Esophagus squamous epithelium (tissue), 5 donors: ENCODE measurements at places on chromosomes 12 and 14. TPM values are rescaled to one million over a fixed set of nuclear protein-coding genes. Genes with fewer than 3 reads are reported as not detected.

- DNase-seq, result no peak
Measured at GRCh38 chr12:110908377-110909152, 11.8 kb downstream of the MYL2 start.

Gene SERPINA10
- total RNA-seq, result not detected

GRCh38 chr12:75635606-75636444 is 124.4 kb upstream of the KRR1 start:
- no peak for DNase-seq

Gene TBX5
- total RNA-seq, result 0.38 TPM

GRCh38 chr12:103810111-103810510 is 30.9 kb downstream of the NT5DC3 start:
- DNase-seq, result no peak

DNA sequence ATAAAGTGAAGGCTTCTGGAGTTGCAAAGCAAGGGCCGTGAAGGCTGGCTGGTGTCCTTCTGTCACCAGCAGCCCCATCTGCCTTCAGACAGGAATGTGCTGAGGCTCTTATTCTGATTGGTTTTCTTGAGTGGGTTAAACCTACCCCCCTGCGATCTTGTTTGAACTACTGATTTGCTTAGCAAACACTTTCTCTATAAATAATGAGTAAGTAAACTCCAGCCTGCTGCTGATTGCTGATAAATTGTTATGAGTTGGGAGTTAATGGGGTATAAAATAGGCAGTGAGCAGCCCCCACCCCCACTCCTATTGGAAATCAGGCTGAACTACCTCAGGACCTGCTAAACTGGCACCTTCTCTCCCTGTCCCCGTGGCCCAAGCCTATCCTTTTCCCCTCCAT is 146.1 kb upstream of the NOS1 start:
- no peak for DNase-seq

Gene TCTN1
- total RNA-seq, result 6.1 TPM

Gene PPM1H
- total RNA-seq, result 0.76 TPM

- no peak for DNase-seq
Measured at GRCh38 chr12:32140877-32141276, 34.2 kb downstream of the BICD1 start.

Gene IL22
- not detected for total RNA-seq

DNA sequence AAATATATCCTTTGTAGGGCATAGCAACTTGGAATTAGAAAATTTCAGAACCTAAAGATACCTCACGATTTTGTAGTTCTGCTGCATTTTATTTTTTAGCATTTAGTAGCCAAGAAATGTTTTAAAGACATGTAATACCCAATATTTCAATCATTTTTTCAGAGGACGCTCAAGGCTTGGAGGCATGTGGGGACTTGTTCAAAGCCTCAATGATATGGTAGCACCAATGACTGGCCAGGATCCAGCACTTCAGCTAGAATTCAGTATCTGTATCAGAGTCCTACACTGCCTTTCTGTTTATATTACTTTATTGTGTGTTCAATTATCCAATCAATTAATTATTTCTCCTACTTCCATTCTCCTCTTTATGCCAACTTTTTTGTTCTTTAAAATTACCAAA is 154.8 kb upstream of the NEDD1 start:
- no peak for DNase-seq

Gene KRT79
- 1.8 TPM for total RNA-seq

DNA sequence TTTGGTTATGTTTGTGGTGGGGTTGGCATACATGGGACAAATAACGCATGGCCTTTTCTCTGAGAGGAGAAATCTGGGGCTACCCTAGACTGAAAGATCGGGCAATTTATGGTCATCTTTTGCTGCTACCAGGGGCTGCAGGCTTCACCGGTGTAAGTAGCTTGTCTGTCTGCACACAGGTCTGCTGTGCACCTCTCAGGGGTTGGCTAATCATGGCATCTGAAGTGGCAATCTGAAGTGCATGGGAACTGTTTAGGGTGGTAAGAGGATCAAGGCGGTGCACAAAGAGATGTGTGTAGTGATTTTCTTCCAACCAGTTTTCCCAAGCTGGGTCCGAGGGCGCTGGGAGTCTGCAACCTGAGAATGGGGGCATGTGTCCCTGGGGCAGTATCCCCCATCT is 141.3 kb downstream of the EMP1 start:
- no peak for DNase-seq

Gene MGAT4C
- not detected for total RNA-seq

DNA sequence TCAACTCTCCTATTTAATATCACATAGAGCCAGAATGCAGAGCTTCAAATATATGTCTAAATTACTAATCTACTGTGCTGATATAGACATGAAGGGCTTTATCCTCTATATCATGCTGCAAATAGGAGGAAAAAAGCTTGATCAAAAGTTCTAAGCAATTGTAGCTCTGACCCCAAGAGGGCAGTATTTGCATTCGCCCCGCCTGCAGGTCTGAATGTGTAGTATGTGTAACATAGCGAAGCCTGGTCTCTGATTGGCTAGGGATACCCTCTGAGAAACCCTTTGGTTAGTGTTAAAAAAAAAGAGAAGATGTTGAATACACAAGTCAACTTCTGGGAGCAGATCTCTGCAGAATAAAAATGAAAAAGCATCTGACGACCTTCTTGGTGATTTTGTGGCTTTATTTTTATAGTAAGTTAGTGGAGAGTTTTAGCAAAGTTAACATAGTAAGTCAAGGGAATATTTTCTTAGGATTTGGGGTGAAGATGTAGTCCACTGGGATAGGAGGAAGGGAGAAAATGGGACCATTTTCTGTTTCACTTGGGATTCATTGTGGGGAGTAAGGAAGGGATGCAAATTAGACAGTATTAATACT is 151.6 kb upstream of the OR4E1 start:
- no peak for DNase-seq

Gene CCDC184
- total RNA-seq, result 0.95 TPM

Gene THTPA
- total RNA-seq, result 8.1 TPM

DNA sequence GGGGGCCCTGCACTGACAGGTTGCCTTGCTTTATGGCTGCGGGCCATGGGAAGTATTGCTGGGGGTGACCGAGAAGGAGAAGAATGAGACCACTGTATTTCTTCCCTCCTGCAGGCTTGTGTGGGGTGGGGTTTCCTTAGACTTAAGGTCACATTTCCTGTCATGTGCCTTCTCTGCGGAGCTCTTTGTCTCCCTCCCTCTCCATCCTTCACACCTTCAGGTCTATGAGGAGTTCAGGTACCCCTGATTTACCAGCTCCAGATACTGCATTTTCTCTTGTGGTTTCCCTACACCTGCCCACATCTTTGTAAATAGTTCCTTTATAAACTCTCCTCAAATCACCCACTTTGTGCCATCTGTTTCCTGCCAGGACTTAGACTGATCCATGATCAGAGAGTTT is 3.6 kb downstream of the FNTB start:
- no peak for DNase-seq

GRCh38 chr12:102408487-102409297 is 71.7 kb downstream of the IGF1 start:
- no peak for DNase-seq

DNA sequence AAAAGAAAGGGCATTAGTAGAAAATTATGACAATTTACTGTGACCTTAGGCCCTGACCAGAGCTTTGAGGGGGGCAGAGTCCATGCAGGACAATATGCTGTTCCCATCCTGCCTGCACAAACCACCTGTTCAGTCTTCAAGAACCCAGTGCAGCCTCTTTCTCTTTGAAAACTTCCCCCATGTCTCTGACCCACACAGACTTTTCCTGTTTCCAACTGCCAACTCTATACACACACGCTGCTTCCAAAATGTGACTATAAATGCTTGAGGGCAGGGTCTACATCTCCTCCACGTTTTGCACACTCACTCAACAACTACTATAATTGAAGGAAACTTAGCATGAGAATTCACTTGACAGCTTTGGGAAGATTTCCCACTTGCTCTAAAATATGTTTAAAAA is 36.6 kb upstream of the SYCP3 start:
- DNase-seq, result no peak

Gene ARHGAP9
- 4.6 TPM for total RNA-seq

DNA sequence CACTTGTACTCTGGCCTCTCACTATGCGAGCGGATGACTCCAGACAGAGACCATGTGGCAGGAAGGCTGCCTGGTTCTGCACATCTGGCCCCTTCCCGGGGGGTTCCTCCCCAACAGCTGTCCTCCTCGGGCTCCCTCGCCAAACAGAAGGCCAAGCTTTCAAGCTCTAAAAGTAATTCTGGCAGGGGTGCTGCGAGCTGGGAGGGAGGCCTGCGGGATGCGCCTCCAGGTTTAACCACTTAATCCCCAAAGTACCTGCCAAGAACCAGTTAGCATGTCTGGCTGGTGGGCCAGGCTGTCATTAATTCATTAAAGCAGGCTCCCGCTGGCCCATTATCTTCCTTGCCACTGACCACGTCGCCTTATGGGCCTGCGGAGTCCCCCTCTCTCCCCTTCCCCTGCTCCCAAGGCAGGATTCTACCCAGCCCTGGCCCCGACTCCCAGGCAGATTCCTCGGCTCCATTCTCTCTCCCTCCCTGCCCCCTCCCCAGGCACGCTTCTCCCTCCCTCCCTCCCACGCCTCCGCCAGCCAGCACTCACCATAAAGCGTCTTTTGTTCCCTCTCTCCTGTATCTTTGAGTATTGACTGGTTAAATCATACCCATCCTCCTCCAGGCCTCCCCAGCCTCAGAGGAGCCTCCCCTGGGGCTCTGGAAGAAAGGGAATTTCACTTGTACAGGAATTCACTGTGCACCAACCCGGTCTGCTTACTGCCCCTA is 4.9 kb downstream of the HRK start:
- DNase-seq, result no peak

Gene NGB
- not detected for total RNA-seq

Gene CD69
- total RNA-seq, result 6.7 TPM

GRCh38 chr14:37369425-37369824 is 171.7 kb downstream of the MIPOL1 start:
- no peak for DNase-seq

DNA sequence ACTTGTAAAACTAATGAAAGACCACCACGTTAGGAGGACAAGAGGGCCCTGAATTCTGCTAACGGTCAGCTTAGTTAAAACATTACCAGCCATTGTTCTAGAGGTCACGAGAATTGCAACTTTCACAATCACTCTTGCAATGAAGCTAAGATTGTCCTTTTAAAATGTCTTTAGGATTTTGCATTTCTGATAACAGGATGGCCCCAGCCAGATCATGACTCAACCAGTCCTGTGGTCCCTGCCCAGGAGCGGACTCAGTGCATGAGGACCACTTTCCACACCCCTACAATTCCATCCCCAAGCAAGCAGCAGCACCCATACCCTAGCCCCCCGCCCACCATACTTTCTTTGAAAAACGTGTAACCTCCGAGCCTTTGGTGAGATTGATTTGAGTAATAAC is 28.7 kb downstream of the HSP90AA1 start:
- no peak for DNase-seq

Gene KLRC3
- not detected for total RNA-seq

DNA sequence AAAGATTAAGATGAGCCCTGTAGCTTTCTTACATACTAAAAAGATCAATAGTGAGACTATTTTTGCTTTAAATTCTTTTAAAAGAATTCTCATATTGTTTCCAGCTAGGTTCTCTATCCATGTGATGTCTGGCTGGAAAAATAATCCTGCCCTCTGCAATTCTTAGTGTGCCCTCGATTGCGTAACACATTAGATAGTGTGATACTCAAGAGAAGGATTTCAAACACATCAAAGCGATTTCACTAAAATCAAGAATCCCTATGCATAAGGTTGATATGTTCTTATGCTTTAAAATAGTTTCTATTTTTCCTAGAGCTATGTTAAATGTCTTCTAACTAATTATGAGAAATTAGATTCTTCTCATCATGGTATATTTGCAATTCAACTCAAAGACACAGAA is 127.3 kb upstream of the PLEKHA5 start:
- no peak for DNase-seq

GRCh38 chr12:118711185-118711584 is 270.2 kb upstream of the SRRM4 start:
- no peak for DNase-seq

GRCh38 chr14:22071006-22071405 is 397.4 kb upstream of the OR4E1 start:
- DNase-seq, result no peak

DNA sequence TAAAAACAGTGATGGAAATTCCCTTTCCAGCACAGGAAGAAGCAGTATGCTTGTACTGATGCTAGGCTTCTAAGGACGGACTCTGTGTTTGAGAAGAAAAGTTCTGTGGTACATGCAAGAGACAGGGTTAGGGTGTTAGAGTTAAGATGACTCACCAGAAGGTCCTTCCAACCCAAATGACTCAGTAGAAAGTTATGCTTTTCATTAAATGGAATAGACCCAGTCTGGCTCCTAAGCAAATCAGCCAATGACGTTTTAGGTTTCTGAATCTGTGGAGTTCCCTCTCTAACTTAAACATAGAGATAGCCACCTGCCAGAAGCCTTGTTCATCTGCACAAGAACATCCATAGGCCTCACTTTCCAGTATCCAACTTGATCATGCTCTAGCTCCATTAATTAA is 5.7 kb downstream of the PTHLH start:
- no peak for DNase-seq

- DNase-seq, result no peak
Measured at GRCh38 chr12:76552343-76552938, 7.1 kb downstream of the OSBPL8 start.

DNA sequence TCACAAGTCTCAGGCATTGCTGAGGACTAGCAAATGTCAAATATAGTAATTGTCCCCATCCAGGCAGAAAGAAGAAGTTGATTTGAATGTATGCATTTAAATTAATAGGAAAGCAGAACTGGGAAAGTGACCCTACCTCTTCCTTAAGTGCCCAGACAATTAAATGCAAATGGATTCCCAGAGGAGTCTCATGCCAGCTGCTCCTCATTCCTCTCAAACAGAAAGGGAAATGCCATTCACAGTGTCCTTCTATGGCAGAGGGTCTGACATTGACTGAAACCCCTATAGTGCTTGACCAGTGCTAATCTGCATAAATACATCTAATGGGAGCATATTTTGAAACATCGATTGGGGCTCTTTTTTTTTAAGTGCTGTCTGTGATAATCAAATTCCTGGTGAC is 292.4 kb upstream of the SEL1L start:
- DNase-seq, result no peak

GRCh38 chr12:52442600-52443061 is 8.5 kb upstream of the KRT75 start:
- no peak for DNase-seq

DNA sequence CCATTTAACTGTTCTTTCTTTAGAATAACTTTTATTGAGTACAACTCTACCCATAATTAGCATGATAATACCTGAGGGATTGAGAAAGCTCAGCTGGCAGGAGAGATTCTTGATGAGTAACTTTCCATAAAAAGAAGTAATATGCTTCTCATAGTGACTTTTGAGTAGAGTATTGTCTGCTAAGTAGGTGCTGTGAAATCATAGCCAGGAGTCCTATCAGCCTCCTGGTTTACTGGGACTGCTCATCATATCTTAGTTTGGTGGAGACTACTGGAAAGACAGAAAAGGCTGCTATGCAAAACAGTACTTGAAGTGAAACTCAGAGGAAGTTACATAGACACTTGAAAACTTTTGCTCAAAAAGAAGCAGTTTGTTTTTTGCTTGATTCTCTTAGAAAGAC is 113.3 kb upstream of the ATP2B1 start:
- no peak for DNase-seq

DNA sequence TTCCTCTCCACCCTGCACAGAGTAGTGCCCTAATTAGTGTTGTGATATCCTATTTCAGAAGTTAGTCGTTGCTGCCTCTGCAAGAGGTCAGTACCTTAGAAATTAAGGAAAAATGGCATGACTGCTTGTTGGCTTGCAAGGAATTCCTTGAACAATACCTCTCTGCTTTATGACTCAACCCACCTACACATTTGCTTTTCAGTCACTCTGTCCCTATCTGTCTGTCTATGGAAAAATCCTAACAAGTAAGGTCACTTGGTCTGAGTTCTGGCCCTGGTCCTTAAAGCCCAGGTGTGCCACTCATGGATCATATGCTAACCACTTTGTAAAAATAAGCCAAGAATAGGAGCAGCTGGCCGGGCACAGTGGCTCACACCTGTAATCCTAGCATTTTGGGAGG is 116.4 kb upstream of the ATF1 start:
- no peak for DNase-seq
